ENCODE measurements at places on chromosomes 16 and 17. TPM values are rescaled to one million over a fixed set of nuclear protein-coding genes. Genes with fewer than 3 reads are reported as not detected.

TNFRSF17 gene
- polyA plus RNA-seq = not detected

DNA sequence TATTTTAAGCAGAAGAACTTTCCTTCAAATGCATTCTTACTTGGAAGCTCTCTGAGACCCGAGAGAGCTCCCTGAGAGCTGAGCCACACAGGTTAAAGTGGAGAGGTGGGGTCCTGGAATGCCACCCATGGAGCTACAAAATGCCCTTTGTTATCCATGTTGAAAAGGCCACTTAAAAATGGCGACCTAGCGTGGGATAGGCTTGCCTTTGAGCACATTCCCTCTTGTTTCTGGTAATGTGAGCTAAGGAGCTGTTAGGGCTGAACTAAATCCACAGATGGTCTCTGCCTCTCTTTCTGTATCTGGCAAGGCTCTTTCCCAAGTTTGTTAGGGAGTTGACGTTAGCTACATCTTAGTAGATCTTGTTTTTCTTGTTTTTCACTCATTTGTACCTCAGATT, 171.6 kb downstream of the SNX29 start:
- DNase-seq = no peak

DNA sequence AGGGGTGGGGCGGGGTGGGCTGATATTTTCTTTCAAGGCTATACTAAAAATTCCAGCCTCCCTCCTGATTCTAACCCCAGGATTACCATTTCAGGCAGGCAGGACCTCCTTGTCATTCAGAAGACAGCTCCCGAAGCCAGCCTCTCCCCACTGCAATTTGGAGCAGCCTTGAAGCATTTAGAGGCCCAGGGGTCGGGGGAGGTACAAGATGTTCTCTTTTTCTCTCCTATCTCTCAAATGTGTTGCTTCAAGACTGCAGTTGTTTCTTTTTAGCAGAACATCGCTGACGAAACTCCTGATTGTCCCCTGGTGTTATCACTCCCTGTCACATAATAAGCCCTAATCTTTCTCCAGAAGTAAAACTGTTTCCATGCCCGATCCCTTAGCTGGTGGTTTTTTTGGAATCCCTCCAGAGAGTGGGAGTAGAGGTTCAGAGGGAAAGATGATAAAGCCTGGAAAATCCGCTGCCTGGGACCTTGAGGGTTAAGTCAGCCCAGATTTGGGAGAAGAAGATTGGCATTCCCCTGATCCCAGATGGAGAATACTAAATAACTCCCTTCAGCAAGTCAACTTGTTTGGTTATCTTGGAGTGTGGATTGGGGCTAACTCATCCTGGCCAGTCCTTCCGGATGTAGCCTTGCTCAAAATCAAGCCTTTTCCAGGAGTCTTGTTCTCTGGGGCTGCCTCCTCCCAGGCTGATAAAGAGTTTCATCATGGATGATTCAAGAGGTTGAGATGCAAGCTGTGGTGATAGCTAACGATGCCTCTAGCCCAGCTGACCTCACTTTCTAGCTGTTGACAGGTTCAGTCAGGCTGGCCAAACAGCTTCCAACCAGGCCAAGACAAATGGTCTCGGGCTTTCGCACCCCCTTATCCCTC, 71.3 kb downstream of the SOX9 start:
- DNase-seq = no peak

- no peak for DNase-seq
These were observed 22.9 kb downstream of the C16orf96 start for GRCh38 chr16:4578961-4579530.

GRCh38 chr16:78216166-78216745, 116.8 kb downstream of the WWOX start:
- DNase-seq = no peak

DNA sequence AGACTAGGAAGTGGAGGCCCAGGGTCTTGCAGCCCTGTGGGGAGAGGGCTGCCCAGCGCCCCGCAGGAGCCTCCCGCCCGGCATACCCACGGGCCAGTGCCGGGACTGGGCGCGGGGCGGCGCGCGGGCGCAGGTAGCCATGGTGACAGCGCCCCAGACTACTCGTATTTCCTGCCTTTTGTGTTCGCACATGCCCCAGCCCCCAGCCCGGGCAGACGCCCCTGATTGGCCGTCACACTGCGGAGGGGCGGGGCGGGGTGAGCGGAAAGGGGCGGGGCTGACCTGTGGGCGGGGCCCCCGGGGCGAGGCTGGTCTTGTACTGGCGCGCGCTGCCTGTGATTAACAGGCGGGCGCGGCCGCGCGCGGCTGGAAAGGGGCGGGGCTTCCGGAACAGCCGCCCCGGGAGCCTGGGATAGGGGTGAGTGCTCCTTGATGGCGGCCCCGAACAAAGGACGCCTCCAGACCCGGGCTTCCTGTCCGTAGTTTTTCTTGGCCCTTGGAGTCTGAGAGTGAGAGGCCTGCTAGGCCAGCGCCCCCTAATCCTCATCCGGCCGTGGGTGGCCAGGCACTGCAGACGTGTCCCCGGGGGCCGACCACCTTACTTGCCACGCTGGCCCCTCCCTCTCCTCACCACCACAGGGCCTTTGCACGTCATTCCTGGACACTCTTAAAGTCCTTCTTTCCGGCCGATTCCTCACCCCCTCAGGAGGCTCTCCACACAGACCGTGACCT, 71.0 kb downstream of the RAI1 start:
- peak; percentile 96 for DNase-seq

GRCh38 chr16:85557083-85557970, 55.8 kb upstream of the GSE1 start:
- DNase-seq = no peak

- peak; percentile 50 for DNase-seq
These were observed 29.3 kb upstream of the SMIM36 start for GRCh38 chr17:55540414-55541091.
